ENCODE measurements at places on chromosomes 1 and 21. TPM values are rescaled to one million over a fixed set of nuclear protein-coding genes. Genes with fewer than 3 reads are reported as not detected.

Gene GJA5
- total RNA-seq: 3.7 TPM

Gene C1orf53
- total RNA-seq: 2.6 TPM

Gene TCHH
- total RNA-seq: 3.0 TPM

DNA sequence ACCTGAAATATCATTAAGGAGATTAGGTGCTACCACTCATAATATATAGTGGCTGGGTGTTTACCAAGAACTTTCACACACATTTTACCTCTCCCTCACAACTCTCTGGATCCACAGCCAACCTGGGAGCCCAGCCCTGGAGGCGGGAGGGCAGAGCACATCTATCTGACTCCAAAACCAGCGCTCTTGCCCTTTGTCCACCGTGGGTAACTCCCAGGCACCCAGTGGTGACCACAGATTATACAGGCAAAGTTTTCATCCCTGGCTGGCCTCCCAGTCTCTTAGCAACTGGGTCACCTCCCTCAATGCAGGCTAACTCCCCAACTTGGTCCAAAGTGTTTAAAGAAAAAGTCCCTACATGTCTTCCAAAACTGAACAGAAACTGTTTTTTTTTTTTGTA, 2.4 kb downstream of the PAQR7 start:
- no peak for DNase-seq

DNA sequence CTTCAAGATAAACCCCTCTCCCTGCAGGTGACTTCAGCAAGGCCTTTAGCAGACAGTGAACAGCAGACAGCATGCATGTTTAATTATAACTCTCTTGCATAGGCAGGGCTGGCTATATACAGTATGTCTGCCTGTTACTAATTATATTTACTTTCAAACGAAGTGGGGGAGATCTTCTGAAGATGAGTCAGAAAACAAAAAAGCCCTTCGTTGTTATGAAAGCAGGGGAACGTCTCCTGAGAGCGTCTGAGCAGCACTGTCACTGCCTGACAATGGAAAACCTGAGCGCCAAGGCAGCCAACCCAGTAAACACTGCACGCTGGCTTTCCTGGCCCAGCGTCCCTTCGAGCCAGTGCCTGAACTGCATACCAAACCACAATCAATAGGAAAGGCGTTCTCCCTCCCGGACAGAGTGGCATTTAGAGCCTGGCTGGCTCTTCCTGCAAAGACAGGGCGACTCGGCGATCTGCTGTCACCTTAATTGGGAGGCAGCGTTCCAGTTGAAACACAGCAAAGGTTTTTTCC, 54.1 kb downstream of the TOMM20 start:
- DNase-seq: peak; percentile 86

DNA sequence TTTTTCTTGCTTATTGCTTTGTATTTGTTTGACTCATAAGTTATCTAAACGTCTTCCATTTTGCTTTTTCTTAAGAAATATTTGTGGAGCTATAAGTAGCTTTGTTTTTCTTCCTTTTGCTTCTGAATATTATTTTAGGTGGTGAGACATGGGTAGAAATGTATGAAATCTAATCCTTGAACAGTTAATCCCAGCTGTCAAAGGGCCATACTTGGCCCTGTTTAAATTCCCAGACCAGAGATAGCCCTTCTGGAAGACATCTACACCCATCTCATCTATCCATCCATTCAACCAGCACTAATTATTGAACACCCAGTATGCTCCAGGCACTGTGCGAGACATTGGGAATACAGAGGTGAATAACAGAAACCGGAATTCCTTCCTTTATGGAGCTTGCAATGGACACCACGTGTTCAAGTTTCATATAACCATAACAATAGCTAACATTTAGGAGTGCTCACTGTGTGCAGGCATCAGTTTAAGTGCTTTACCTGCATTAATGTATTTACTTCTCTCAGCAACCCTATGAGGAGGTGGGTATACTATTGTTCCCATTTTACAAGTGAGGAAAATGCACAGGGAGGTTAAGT, 8.7 kb downstream of the TACSTD2 start:
- no peak for DNase-seq

Gene CXADR
- 36.4 TPM for total RNA-seq

DNA sequence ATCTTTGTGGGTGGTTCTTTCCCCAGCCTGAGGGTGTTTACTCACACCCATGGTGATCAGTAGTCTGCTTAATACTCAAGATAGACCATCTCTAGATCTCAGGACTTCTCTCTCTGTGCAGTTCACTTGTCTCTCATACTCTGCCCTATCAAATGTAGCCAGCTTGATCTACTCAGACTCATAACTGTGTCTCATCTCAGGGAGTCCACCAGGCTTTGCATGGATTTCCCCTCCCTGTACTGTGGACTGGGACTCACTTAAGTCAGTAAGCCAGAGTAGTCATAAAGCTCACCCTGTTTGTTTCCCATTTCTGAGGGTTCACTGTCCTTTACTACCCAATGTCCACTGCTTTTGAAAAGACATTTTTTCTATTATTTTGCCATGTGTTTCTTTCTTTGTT, 41.8 kb downstream of the LYPLAL1 start:
- no peak for DNase-seq

- DNase-seq: no peak
Measured at GRCh38 chr1:44565259-44565750, 109.0 kb downstream of the TMEM53 start.

DNA sequence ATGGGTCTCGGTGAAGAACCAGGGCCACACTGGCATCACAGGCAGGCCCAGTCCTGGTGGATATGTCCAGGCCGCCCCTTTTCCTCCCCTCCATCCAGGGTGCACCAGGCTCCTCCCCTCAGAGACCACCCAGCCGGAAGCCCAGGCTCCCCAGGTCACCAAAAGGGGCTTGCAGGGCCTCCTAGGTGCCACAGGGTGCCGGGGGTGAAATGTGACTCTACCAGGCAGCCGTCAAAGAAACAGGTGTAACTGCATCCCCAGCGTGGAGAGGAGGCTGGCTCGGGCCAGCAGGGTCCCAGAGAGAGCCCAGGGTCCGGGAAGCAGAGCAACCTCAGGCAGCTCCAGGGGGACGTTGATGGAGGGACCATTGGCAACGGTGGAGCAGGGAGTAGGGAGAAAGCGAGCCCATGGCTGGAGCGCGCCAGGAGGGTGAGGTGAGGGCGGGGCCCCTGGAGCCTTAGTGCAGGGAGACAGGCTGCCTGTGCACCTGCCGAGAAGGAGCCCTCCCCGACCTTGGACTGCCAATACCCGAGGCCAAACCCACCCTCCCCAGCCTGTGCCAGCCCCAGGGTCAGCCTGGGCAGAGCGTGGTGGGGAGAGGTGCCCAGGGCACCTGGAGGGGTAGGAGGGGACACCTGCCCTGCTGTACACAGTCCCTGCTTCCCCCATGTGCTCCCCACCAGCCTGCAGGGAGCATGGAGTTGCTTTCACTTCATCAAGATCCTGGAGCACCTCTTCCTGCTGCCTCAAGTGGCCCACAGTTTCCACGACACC, 48.3 kb upstream of the POFUT2 start:
- DNase-seq: no peak

- DNase-seq: no peak
Measured at GRCh38 chr1:206899717-206900116, 2.5 kb downstream of the IL24 start.

DNA sequence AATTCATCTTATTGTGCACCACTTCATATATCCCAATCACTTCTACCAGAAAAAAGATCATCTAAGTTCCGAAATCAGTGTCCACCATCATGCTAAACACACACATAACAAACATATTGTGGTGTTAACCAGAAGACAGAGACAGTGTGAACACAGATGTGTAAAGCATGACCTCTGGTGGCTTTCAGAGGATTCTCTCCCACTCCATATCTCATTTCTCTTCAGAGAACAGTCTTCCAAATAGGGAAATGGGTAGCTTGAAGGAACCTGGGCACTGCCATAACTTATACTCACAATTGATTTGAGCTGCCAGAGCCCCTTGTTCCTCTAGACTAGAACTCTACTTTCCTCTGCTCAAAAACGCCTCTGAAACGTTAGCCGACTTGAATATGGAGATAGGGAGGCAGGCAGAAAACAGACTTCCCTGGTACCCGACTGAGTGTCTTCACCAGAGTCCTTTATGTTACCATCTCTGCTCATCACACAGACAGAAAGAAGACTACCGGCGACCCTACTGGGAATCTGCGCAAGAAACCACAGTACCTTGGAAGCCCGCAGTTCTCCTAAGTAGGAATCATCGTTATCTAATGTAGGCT, 1.8 kb upstream of the ELAPOR1 start:
- DNase-seq: no peak

GRCh38 chr1:107139833-107140702, 771 bp upstream of the NTNG1 start:
- no peak for DNase-seq

DNA sequence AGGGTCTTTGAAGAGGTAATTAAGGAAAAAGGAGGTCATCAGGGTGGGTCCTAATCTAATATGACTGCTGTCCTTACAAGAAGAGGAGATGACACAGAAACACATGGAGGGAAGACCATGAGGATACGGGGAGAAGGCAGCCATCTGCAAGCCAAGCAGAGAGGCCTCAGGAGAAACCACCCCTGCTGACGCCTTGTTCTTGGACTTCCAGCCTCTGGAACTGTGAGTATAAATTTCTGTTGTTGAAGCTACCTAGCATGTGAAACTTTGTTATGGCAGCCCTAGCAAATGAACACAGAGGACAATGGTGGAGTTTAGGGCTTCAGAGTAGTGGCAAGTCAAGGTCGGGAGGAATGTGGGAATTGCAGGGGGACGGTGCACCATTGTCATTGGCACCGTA, 36.7 kb upstream of the FAM89A start:
- DNase-seq: no peak

- DNase-seq: no peak
Measured at GRCh38 chr1:2452201-2452931, 23.7 kb upstream of the PLCH2 start.

Gene PPFIA4
- 5.6 TPM for total RNA-seq

GRCh38 chr1:52571783-52572182, 18.9 kb upstream of the TUT4 start:
- DNase-seq: no peak

DNA sequence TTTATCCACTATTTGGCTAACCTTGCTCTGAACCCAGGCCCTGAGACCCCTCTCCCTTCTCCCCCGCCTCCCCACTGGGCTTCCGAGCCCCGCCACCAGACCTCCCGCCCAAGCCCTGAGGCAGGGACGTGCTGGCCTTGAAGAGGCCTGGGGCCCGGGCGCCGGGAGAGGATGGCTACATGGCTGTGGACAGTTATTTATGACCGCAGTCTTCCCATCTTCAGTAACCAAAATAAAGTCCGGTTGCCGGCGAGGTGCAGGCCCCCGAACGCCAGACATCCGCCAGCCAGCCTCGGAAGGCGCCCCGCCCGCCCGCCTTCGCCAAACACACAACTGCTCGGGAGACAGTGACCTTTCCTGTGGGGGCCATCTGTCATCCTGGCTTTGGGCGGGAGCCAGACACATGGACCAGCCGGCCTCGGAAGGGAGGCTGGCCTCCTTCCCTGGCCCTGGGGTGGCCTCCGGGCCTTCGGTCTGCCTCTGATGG, 69.0 kb downstream of the DHRS3 start:
- peak; percentile 52 for DNase-seq

DNA sequence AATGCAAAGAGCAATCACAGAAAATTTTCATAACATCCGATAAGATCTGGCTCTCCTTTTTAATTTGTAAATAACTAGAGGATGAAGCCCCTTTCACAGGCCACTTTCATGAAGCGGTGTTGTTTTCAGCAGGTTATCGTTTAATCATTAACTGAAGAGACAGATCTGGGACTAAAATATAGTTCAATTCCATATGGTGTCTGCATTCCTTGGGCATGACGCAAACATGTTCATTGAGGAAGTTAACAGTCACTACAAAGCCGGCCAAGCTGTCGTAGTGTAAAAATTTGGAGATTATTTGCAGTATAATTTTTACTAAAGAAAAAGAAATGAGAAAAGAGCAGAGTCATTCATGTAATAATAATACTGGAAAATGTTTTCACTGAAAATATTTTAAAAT, 565.2 kb upstream of the ADAMTS5 start:
- no peak for DNase-seq

DNA sequence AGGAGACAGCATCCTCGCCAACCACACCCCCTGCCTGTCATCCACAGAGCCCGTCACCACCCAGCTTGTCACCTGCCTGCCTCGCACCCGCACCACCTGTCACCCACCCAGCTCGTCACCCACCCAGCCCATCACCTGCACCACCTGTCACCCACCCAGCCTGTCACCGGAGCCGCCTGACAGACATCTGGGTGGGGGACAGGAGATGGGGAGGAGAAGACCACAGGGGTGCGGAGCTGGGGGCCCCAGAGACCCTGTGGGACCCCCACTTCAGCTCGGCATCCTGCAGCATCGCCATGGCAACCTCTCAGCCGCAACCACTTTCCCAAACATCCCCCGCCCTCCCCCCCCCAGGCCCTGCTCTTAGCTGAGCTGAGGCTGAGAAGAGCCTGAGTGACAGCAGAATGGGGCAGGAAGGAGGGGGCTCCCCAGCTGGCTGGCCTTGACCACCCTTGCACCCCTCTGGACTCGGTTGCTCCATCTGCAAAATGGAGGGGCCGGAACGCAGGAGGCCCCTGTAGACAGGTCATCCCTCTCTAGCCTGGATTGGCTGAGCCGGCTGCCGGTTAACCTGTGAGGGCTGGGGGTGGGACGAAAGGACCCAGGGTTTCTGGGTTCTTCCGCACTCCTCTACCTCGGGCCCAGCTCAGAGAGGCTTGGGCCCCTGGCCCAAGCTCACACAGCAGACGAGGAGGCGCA, 11.6 kb downstream of the AHDC1 start:
- no peak for DNase-seq

GRCh38 chr1:119326251-119326650, 42.3 kb upstream of the HAO2 start:
- no peak for DNase-seq

GRCh38 chr1:4452701-4453100, 201.7 kb upstream of the AJAP1 start:
- DNase-seq: no peak

- no peak for DNase-seq
Measured at GRCh38 chr1:37123276-37124115, 89.2 kb upstream of the GRIK3 start.

Gene FMO1
- total RNA-seq: 7.0 TPM

Gene NFIA
- 79.6 TPM for total RNA-seq

Gene IL20
- total RNA-seq: 1.5 TPM

DNA sequence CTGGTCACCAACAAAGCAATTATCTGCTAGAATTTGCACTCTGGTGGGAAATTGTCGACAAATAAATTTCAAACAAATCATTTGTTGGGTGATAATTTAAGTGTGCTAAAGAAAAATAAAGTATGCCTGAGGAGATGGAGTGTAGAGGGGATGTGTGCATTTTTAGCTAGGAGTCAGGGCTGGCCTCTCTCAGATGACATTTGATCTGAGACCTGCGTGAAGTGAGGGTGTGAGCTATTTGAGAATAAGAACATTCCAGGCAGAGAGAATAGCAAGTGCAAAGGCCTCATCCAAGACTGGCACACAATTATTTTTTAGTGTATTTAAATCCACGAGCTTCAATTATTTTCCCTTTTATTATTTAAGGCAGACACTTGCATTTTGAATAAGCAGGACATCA, 19.7 kb upstream of the S1PR1 start:
- no peak for DNase-seq

Gene HOOK1
- total RNA-seq: 33.7 TPM

Data from breast epithelium (tissue), 4 donors.